D341Med (cell line): ENCODE measurements at places on chromosomes 3 and 15.

- no peak for DNase-seq
Observed at GRCh38 chr15:99211926-99212325, 37.5 kb downstream of the TTC23 start.

- DNase-seq, result no peak
Observed at GRCh38 chr3:9653565-9654248, 4.4 kb downstream of the MTMR14 start.

- DNase-seq, result no peak
Observed at GRCh38 chr3:71693641-71694040, 31.6 kb downstream of the EIF4E3 start.

DNA sequence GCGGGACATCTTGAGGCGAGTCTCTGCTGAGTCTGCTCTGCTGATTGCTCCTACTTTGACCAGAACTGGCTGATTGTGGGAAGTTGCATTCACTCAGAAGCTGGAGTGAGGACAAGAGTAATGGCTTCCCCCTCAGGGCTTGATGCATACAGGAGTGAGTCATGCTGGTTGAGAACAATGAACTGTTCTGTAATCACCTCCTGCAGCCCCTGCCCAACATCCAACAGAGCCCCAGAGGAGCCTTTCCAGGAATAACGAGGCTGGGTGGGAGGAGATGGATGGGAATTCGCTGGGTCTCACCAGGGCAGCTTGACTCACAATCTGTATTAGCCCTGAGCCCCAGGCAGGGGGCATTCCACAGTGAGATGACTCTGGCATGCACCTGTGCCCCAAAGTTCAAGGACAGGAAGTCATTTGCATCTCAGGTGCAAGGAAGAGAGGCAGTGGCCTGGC, 85.0 kb downstream of the RAB11A start:
- no peak for DNase-seq

GRCh38 chr3:33438881-33439545, 1.2 kb downstream of the UBP1 start:
- DNase-seq, result no peak

DNA sequence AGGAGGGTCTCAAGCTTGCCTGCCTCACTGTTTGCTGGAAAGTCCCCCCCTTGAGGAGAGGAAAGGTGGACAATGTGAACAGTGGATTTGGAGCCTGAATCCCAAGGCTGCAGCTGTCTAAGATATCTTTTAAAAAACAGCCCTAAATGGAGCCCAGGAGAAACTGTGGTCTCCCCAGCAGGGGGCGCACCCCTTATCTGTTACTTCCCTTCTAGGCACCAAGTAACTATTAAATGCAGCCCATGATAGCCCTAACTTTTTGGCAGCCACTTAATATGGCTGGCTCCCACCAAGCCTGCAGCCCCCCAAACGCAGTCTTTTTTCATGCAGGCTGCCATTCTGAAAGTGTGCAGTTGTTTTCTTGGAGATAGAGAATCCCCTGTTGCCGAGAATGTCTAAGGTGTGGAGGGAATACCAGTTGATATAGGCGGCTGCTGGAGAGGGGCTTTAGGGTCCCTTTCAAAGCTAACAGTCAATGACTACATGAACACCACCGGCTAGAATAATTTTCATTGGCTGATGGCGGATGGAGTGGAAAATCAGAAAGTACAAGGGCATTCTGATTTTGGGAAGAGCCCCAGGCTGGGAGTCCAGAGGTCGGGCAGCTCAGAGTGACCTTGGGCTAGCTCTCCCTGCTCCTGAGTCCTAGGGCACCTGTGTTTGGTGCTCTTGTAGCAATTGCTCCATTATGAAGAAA, 1.3 kb downstream of the RHCG start:
- no peak for DNase-seq

DNA sequence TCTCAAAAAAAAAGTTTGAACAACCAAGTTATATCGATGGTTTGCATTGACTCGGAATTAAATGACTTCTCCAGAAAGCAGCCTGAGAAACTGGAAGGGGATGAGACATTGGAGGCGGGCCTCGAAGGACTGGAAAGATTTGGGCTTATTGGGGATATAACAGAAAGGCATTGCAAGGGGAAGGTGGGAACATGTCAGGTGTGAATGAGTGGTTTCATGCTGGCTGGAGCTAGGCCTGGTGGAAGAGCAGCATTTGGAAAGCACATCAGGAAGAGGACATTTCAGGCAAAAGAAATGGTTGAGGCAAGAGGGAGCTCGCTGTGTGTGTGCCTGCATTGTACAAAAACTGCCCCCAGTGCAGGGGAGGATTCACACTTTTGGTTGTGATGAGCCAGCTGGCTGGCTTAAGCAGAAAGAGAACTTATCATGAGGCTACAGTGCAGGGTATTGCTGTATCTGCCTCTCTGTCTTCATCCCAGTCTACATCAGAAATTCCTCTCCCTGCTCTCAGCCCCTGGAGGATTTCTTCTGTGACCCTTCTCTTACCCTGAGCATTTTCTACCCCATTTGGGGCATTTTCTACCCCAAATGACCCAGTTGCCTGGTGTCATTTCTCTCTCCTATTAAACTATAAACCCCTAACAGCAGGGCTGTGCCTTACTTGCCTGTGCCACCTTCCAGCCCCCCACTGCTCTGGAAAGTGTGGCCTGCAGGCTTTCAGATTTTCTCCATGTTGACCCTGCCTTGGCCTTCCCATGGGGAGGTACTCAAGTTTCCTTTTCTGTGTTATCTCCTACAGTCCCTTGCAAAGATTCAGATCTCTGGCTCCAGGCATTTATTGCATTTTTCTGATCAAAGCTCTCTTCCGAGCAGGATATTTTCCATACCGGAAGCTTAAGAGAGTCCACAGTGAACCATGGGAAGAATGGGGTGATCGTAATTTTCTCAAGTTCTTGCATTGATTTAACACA, 64.4 kb upstream of the FLNB start:
- DNase-seq, result no peak

GRCh38 chr3:149340310-149340933, 7.0 kb upstream of the TM4SF18 start:
- no peak for DNase-seq

GRCh38 chr3:195892105-195893043, 16.0 kb downstream of the TNK2 start:
- no peak for DNase-seq
